Chondrocyte (in vitro differentiated cells): ENCODE measurements at places on chromosomes 1 and 21. TPM values are rescaled to one million over a fixed set of nuclear protein-coding genes. Genes with fewer than 3 reads are reported as not detected.

DNA sequence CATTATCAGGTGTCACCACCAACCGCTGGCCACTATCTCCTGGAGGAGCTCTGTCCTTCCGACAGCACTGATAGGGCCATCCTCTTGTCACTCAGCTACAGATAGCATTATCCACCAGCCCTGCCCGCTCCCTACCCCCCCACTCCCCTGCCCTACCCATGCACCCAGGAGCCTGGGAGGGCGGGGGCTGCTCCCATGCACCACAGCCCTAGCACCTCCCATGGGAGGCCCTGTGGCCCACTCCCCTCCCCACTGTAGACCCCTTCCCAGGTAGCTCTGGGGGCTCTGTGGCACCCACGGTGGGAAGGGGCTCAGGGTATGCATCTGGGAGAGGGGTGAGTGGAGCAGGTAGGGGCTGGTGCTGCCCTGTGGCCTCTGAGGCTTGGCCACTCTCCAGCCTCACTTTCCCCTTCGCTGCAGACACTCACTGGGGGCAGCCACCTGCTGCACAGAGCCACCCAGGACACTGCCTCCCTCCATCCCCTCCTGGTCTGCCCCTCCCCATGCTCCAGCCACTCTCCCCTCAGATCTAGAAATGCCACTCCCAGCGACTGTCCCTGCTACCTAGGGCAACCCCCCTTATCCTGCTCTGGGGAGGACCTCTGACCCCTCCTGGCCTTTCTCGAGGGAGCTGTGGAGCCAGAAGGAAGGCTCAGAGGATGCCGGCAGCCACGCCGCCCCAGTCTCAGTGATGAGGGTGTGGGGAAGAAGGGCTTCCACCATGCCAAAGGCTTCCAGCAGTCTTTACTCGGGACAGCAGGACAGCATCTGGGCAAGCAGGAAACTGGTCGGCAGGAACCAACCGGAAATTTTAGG, 58.5 kb downstream of the WNT9A start:
- DNase-seq = no peak

- DNase-seq = no peak
These were observed 1.6 kb upstream of the KDM4A start for GRCh38 chr1:43648221-43648847.

DNA sequence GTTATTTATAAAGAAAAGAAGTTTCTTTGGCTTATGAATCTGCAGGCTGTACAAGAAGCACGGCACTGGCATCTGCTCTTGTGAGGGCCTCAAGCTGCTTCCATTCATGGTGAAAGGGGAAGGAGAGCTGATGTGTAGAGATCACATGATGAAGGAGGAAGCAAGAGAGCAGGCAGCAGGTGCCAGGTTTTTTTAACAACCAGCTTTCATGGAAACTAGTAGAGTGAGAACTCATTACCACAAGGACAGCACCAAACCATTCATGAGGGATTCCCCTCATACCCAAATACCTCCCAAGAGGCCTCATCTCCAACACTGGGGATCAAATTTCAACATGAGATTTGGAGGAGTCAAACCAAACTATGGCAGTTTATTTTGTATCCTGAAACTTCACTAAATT, 85.8 kb upstream of the CAMK1G start:
- DNase-seq = no peak

DNA sequence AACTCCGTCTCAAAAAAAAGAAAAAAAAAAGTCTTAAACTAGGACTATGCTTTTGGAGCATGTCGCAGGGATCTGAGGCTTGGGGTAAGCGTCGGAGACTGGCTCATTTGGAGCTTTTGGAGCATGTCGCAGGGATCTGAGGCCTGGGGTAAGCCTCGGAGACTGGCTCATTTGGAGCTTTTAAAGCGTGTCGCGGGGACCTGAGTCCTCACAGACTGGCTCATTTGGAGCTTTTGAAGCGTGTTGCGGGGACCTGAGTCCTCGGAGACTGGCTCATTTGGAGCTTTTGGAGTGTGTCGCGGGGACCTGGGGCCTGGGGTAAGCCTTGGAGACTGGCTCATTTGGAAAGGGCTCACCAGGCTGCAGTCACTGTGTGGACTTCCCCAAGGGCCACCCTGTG, 13.6 kb upstream of the TSPEAR start:
- DNase-seq = no peak

DNA sequence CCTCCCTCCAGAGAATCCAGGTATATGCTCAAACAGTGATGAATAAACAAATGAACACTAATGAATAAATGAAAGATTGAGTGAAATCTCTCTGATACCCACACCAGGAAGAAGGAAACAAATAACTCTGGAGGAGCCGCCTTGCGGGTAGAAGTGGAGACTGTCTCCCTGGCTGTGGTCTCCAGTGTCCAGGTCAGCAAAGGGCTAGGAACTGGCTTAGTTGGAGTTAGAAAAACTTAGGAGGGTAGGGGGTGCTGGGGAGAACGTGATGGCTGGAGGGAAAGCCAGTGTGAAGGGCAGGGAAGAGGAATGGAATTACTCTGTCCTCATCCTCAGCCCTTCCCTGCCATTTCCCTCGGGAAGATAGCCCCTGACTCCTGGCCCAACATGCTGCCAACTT, 537 bp downstream of the RHBDL2 start:
- DNase-seq = no peak

DNA sequence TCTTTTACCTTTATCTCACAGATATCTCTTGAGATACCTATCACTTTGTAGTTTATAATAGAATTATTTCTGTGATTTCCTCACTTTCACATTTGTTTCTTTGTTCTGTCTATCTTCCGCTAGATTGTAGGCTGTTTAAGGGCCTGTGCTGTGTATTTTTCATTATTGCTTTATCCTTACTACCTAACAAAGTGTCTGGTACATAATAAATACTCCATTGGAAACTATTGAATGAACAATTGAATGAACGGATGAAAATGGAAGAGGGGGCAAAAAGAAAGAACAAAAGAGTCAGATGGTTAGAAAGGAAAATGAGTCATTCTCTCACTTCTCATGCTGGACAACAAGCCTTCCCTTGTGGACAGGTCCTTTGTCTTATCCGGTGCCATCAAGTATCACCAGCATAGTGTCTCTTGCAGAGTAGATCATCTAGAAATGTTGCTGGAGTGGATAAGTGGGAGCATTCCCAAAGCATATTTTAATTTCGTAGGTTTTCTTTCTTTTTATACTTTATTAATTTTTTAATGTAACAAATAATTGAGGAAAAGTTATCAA, 159.8 kb downstream of the NEK7 start:
- no peak for DNase-seq

DNA sequence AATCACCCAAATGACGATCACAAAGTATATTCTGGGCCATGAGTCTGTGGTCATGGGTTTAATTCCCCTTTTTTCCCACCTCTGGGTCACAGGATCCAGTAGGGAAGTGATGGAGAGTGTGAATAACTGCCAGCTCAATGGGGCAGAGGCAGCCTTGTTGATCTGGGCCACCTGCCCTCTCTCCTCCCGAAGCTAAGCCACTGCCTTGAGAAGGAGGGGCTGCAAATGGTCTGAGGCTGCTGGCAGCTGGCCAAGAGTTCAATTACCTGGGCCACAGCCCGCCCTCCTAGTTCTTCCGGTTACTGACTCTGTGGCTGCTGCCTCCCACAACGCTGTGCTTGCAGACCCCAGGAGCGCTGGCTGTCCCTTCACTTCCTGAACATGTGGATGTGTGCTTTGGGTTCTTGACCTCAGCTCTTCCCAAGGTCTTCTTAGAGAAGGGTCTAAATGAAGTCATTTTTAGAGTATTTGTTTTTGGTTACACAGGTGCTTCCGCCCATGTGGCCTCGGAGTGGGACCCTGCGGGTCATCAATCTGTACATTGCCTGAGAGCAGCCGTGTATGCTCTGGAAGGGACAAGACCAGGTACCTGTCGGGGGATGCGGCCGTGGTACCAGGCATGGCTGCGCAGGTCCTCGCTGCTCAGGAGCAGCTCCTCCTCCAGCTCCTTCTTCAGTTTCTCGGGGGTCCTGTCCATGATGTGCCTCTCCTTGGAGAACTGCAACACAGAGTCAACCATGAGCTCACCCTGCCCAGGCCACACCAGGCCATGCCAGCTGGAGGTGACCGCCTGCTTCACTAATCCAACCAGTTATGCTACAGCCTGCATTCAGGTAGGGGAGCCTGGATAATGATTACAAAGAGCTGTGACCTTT, 89.7 kb downstream of the BCAR3 start:
- no peak for DNase-seq

- no peak for DNase-seq
These were observed 57.4 kb downstream of the OLIG1 start for GRCh38 chr21:33127154-33127867.

Gene OR6K3
- total RNA-seq = not detected in 3 replicates

DNA sequence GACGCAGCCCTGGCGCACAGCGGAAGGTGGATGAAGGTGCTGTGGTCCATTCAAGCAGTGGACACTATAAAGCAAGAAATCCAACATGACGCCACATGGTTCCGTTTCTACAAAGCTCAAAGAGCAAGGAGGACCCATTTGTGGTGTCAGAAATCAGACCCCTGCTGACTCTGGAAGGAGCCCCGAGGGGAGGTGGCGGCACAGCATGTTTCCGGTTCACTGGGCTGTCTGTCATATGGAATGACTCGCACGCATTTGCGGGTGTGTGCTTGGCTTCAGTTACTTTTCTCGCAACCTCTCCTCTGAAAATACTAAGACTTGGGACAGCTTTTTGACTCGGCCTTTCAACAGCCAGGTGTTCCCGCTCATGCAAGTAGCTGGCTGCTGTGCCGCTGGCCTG, 29.1 kb upstream of the LRRC47 start:
- no peak for DNase-seq

GRCh38 chr1:77514921-77515776, 167.3 kb downstream of the ZZZ3 start:
- DNase-seq = no peak

Gene CCDC17
- total RNA-seq = 0.90 to 2.8 TPM (median 0.90 TPM) in 3 replicates

GRCh38 chr1:226988334-226988666, 48.2 kb downstream of the COQ8A start:
- DNase-seq = no peak

Gene PTPRC
- not detected in 3 replicates for total RNA-seq

DNA sequence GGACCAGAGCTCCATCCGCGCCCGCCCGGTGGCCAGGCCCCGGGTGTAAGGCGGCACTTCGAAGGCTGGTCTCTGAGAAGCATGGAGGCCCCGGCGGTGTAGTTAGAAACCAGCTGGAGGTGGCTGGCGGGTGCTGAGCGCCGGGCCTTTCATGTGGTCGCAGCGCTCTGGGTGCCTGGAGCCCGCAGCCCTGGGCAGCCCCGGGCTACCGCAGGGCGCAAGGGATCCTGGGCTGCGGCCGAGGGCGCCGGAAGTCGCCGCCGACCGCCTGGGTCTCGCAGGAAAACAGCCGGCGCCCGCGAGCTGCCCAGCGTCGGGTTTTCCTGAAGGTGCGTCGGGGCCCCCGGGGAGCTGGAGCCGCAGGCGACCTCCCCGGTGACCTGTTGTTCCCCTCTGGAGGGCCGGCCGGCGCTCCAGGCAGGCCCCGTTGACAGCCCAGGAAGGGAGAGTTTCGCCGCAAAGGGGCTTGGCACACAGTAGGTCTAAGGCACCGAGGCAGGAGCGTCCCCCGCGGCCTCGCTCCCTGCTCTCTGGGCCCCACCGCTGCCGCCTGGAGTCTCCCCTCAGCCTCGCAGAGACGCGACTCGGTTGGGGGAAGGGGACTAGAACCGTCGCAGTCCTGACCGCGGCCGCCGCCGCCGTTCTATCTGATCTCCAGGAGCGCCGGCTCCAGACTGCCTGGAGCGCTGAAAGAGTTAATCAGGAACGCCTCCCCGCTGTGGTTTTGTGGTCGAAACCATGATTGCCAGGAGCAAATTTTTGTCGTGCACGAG, 2.7 kb downstream of the GRHL3 start:
- DNase-seq = no peak

- DNase-seq = no peak
These were observed 396 bp downstream of the ELAVL4 start for GRCh38 chr1:50109116-50109515.

DNA sequence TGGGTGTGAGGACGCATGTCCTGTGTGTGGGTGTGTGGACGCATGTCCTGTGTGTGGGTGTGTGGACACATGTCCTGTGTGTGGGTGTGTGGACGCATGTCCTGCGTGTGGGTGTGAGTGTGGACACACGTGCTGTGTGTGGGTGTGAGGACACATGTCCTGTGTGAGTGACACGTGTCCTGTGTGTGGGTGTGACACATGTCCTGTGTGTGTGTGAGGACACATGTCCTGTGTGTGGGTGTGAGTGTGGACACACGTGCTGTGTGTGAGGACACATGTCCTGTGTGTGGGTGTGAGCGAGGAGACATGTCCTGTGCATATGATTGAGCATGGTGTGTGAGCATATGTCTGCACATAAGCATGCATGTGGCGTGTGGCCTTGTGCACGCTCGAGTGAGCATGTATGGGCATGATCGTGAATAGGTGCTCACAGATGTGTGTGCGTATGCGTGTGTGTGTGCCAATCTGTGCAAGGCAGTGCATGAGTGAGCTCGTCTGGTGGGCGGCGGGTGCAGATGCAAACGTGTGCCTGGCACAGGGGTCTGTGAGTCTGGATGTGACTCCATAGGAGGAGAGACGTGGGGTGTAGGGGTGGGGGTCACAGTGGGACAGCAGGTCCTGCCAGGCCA, 25.3 kb downstream of the MEGF6 start:
- no peak for DNase-seq

- no peak for DNase-seq
These were observed 71.4 kb downstream of the UCK2 start for GRCh38 chr1:165898837-165899236.

Gene TRIM46
- 9.6 to 10.7 TPM (median 9.7 TPM) in 3 replicates for total RNA-seq

DNA sequence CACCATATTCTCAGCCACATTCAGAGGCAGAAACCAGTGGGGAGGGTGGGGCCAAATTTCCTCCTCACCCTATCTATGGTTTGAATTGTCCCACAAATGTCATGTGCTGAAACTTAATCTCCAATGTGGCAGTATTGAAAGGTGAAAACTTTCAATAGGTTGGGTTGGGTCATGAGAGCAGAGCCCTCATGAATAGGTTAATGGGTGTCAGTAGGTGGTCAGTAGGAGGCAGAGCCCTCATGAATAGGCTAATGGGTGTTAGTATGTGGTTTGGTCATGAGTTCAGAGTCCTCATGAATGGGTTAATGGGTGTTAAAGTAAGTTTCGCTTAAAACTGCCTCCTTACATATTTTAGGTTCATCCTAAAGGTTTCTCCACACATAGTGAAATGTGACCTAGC, 170.0 kb downstream of the FCRL5 start:
- DNase-seq = no peak

Gene APOBEC4
- total RNA-seq = not detected in 3 replicates

Gene DNAJC6
- total RNA-seq = 16.7 to 24.7 TPM (median 18.9 TPM) in 3 replicates

Gene TRIM67
- 1.2 to 2.9 TPM (median 1.6 TPM) in 3 replicates for total RNA-seq

Gene JAM2
- total RNA-seq = 6.6 to 7.1 TPM (median 7.0 TPM) in 3 replicates

GRCh38 chr1:208536212-208536611, 292.0 kb upstream of the PLXNA2 start:
- DNase-seq = no peak

DNA sequence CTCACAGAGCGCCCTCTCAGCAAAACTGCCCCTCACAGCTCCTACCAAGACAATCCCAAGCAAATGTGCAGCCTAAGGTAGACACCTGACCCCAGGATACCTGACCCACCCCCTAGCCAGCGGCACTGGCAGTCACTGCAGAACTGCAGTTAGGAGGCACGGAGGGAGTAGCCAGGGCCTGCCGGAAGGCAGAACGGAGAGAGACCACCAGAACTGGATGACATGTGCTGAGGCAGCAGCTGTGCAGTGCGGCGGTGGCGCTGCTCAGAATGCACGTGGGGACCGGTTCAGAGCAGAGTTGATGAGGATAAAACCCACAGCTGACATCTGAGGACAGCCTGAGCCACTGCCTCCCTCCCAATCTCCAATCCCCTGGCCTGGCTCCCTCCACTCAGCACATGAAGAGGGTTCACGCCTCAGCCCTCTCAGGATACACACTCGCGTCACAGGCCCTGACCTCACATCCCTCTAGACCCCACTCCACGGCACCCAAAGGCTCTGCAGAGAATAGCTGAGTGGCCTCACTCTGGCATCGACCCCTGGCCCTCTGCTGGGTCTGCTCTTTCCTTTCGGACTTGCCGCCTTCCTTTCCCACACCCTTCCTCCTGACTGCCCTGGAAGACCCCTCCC, 29.6 kb downstream of the UBE2G2 start:
- peak; percentile 81 for DNase-seq
